ENCODE measurements at places on chromosomes 12 and 14.

GRCh38 chr14:105979446-105979845 is 453.1 kb downstream of the TMEM121 start:
- DNase-seq: no peak

DNA sequence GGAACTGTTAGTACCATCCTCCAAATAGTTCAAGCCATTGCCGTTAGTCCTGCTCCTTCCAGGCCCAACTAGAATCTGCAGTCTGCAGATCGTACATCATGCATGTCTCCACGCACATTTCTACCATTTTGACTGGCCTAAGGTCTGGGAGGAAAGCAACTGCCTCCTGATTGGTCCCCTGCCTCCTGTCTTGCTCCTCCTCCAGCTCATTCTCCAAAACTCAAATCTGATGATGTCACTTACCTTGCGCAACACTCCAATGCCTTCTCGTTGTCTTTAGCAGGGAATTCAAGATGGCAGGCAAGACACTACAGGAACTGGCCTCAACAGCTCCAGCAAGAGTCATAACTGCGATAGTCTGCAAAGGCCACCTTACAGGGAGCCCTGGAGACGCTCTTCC is 9.7 kb upstream of the HCAR1 start:
- DNase-seq: no peak

DNA sequence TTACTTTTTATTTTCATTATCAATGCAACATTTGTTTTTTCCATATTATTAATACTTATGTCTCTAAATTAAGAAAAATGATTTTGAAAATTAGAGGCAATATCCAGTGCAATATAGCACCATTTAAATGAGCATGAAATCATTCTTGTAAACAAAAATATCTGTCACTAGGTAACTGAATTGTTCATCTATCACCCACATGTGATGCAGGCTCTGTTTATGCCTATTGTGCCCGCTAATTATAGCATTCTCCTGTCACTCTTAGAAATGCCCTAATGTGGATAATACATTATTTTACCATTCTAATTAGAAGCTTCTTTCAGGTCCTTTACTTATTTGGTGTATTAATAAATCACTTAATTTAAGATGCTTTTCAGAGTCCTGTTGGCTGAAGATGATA is 1332.4 kb downstream of the AACS start:
- no peak for DNase-seq

DNA sequence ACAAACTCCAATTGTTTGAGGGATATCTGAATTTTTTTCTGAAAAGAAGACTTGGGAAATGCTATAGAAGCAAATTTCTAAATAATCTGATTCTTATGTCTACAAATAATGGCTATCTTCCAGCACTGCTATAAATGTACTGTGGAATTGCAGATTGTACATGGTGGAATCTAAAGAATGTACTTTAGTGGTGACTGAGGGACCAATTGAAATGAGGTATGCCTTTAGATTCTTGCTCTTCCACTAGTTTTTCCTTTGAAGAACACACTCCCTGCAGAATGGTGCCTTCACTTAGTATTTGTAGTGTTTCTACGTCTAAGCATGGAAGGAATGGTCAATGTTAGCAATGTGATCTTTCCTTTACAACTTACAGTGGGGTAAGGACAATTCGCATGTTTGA is 11.7 kb upstream of the PRB4 start:
- no peak for DNase-seq

DNA sequence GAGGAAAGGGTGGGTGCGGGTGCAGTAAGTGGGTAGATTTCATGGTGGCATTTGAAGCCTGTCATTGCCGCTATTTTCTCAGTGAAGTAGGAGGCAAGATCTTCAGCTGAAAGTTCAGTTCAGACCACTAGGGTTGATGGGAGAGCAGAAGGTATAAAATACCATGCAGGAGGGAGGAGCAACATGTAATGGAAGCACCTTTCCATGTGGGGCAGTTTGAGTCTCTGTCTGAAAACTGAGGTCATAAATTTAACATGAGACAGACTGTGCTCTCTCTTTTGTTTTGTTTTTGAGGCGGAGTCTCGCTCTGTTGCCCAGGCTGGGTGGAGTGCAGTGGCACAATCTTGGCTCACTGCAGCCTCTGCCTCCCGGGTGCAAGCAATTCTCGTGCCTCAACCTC is 22.7 kb downstream of the LRRC74A start:
- DNase-seq: no peak

DNA sequence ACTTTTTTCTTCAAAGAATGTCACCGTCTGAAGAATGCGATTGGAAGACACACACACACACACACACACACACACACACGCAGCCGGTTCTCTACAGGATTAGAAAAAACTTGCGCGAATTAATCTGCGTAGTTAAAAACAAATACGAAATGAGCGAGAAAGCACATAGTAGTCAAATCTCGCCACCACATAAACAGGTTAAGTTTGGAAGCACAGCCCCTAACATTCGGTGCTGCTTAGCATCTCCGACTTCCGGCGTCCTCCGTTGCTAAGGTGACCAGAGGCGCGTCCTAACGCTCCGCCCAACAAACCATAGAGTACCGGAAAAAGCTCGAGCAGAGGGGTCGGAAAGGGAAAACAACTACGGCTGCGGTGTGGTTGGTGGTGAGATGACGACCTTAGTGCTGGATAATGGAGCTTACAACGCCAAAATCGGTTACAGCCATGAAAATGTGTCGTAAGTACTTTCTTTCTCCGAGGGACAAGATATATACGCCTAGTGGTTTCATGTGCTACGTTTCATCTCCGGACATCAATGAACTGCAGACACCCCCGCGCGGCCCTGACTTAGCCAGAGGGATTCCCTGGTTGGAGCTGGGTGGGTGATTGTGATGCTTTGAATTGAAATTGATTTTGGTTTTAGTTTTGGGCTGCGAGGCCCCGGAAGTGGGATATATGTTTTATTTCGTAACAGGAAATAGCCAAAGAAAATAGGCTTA is at the start of gene ACTR6:
ACTR6 (plus strand) TSS at position 353 of the 719 bp plus-strand sequence; CDS start at position 390, 37 bp downstream.
- DNase-seq: peak; percentile 98

DNA sequence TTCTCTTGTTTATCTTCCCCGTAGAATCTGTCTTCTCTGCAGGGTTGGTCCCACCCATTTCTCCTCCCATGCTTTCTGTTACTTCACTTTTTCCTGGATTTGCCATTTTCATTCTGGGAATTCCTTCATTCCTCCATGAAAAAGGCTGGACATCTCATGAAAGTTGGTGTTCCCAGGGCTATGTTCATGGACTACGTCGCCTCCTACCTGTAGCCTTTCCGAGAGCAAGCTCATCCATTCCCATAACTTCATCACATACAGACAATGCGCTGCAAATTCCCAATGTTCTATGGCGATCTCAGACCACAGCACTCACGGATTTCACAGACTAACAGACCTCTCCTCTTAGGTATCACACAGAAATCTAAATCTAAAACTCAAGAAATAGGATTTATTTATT is 217.1 kb downstream of the EXOC5 start:
- no peak for DNase-seq

GRCh38 chr12:95796225-95796981 is 5.8 kb upstream of the NTN4 start:
- no peak for DNase-seq

DNA sequence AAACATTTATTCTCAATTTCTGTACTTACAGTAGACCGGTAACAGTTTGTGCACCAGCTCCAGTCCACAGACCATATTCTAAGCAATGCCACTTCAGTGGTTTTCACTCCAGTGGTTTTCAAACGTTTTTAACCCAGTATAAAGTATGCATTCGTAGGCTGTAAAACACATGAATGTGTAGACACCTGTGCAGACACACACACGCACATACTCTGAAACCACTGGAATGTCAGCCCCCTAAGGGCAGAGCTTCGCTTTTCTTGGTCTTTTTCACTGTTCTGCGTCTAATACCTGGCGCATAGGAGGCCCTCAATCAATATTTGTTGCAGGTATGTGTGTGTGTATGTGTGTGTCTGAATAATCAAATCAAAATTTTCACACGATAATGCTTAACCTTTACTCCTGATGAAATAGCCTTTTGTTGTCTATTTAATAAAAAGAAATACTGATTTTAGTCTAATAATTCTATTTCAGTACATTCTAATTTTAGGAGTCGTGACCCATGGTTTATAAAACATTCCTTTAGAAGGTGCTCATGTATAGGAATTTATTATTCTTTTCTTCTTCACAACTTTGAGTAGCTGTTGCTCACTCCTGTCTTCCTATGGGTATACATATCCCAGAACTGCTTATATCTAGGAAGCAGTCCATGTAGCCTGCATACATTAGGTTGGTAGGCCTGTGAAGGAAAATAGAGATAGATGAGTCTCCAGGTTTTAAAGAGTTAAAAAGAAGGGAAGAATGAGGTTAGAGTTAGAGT is 73.6 kb upstream of the REP15 start:
- DNase-seq: no peak

DNA sequence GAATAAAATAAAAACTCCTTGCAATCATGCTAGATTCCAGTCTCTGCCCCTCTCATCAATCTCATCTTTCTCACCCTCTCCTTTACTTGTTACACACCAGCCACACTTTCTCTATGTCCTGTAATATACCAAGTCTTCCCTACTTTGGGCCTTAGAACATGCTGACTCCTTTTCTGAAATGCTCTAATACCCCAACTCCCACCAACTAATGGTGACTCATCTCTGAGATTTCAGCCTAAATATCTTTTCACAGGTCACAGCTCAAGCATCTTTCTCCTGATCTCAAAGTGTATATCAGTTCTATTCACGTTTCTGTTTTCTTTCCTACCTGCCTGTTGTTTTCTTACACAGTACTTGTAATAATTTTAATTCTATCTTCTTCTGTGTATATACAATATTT is 378.9 kb upstream of the PRICKLE1 start:
- no peak for DNase-seq

DNA sequence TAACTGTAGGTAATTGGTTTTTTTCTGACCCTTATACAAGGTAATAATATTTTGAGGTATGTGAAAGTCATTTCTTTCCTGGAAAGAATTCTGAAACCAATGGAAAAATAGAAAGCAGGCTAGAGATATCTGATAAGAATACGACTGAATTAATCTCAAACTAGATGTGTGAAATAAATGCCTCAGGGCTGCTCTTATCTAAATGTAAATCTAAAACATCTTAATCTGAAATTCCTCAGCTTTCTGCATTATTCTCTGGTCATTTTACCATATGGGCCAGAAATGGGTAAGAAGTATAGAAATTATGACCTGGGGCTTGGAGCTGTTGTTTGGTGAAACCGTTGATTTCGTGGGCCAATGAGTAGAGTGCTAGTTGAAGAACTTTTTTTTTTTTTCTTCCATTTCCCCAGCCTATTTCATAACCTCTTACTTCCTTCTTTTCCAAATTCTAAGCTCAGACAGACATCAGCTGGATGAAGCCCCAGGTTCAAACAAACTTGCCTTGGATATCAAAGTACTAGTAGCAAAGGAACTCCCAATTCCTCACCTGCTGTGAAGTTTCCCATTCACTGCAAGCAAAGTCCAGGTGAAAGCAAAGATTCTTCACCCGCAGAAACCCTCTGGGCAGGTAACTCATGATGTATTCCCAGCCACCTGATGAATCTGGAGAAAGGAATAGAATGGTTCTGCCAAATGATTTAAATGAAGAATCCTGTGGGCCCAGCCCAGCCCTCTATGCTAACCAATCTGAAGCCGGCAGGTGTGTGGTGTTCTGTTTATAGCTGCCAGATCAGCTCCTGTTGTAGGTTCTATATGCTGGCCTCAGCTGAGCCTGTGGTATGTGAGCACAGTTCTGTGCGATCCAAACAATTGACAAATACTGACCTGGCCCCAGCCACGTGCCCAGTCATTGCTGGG is 9.7 kb upstream of the FOS start:
- DNase-seq: no peak

DNA sequence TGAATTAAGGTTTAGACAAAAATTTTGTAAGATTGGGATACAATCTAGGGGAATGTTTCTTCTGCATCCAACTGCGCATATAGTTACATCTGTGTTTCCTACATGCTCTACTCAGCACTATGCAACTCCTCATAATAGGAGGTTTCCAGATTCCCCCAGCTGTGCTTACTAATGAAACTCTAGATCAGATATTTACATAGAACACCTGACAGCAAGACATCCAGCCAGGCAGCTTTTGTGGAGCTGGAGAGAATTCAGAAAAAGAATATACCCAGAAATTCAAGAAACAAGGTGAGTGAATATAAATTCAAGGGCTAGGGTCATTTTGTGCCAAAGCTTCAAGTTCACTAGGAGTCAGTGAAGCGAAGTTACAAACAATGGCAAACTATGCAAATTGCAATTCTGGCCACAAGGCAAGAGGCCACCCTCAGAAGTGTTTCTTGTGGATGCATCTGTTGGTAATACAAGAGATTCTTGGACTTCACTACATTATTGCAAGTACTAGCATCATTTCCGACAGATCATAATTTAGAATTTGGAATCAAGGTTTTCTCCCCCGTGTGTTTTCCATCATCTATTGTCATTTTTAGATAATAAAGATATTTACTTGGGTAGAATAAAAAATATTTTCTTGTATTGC is 341.2 kb upstream of the NAV3 start:
- DNase-seq: no peak

- no peak for DNase-seq
Measured at GRCh38 chr14:57755018-57755521, 110.8 kb downstream of the SLC35F4 start.

GRCh38 chr12:121250359-121250758 is 40.4 kb downstream of the P2RX4 start:
- no peak for DNase-seq

- peak; percentile 24 for DNase-seq
Measured at GRCh38 chr12:91406920-91407341, 224.3 kb upstream of the DCN start.

DNA sequence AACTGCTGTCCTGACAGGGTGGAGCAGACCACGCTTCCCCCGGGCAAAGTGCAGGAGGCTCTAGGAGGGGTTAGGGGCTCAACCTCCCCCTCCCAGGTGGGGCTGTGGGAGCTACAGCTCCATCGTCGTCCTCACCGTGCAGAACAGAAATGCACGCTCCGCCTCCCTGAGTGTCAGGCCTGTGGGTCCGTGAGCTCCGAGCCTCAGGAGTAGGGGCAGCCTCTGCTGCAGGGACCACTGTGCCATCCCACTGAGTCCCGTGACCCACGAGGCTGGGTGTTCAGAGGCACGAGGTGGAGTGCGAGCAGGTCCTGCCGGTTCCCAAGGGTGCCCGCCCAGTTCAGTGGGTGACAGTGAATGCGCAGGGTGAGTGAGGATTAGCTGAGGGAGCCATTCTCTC is 48.6 kb downstream of the CACNA1C start:
- DNase-seq: no peak

DNA sequence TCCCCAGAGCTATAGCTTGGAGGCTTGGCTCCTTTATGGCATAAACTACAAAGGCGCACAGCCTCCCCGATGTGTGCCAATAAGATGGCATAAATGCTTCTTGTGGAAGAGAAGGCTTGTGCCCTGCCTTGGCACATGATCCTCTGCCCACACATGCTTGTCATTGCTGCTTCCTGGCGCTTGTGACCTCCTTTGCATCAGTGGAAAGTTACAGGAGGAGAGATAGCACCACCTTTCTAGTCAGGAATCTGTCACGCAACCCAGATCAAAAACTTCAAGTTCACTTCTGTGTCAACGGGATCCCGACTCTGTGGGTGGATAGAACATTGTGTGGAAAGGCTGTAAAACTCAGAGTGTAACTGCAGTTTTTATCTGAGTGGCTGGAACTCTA is 183.8 kb upstream of the HIF1A start:
- DNase-seq: no peak
